SK-N-MC (cell line): ENCODE measurements at places on chromosomes 1 and 21.

DNA sequence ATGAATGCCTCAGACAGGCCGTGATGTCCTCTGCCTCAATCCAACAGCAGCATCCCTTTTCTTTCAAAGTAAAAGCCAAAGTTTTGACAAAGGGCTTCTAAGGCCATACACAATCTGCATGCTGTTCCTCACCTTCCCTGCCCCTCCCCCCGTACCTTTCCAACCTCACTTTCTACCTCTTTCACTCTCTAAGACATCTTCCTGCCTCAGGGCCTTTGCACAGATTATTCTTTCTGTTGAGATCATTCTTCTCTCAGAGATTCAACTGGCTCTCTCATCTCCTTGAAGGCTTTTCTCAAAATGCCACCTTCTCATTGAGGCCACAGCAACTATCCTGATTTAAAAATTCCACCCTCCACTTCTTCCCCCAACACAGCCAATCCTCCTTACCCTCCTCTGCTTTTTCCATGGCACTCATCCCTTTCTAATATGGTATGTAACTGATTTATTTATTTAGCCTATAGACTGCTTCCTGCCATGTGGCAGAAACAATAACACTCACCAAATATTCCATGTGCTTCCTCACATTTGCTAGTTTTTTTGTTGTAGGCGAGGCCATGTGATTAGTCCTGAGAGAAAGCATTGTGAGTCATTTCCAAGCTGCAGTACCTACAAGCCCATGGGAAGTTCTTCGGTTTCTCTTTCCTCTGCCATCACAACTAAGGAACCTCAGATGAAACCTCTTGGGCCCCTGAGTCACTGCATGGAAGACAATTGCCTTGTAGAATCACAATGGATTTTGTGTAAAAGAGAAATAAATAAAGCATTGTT lies 58.7 kb upstream of the GADD45A start:
- DNase-seq = no peak

- DNase-seq = no peak
Measured at GRCh38 chr1:210099921-210100320, 132.7 kb upstream of the SERTAD4 start.

DNA sequence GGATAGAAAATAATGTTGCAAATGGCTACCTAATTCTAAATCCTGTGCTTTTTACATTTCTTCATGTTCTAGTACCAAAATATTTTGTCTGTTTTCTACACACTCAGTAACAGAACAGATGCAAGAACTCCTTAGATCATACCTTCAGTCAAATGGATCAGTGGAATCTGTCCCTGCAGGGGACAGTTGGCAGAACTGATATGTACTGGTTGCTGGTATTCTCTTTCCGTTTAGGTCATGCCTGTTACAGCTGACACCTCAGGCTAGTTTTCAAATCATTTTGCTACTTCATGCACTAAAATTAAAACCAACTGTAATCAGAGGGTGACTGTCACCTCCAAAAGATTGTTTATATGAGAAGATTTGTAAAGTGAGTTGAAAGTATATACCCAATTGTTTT lies 109.2 kb downstream of the TNNI3K start:
- no peak for DNase-seq

- no peak for DNase-seq
Measured at GRCh38 chr1:99655376-99655775, 9.5 kb downstream of the PALMD start.

DNA sequence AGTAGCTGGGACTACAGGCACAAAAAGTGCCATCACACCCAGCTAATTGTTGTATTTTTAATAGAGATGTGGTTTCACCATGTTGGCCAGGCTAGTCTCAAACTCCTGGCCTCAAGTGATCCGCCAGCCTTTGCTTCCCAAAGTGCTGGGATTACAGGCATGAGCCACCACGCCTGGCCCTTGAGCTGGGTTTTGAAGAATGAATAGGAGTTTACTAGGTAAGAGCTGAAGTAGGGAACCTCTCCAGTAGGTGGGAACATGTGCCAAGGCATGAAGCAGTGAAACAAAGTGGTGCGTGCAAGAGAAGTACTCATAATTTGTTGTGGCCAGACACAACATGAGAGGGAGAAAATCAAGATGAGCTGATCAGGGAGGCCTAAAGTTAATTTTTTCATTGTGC lies 55.8 kb downstream of the MAST2 start:
- no peak for DNase-seq

GRCh38 chr1:117231748-117232373 lies 21.1 kb upstream of the VTCN1 start:
- no peak for DNase-seq

GRCh38 chr1:30904191-30904961 lies 4.2 kb downstream of the SDC3 start:
- no peak for DNase-seq

- DNase-seq = no peak
Measured at GRCh38 chr1:98991127-98992012, 13.3 kb downstream of the PLPPR5 start.

GRCh38 chr1:231040800-231041718 lies 1.0 kb upstream of the FAM89A start:
- DNase-seq = no peak

DNA sequence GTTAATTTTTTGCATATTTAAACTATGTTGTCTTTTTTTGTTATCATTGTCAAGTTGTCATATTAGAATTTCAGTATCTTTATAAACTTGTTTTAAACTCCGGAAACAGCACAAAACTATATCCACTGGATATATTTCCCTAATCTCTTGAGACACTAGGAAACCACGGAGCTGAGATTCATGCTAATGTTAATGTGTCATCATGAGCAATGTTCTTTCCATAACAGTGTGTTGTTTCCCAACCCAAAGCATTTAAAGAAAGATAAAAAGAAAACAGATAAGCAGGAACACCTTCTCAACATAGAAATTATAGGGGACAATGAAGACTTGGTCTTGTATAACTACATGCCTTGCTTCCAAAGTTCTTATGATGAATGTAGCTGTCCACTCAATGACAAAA lies 626.2 kb upstream of the TMPRSS15 start:
- no peak for DNase-seq

- no peak for DNase-seq
Measured at GRCh38 chr1:230065571-230065970, 1.5 kb upstream of the GALNT2 start.

DNA sequence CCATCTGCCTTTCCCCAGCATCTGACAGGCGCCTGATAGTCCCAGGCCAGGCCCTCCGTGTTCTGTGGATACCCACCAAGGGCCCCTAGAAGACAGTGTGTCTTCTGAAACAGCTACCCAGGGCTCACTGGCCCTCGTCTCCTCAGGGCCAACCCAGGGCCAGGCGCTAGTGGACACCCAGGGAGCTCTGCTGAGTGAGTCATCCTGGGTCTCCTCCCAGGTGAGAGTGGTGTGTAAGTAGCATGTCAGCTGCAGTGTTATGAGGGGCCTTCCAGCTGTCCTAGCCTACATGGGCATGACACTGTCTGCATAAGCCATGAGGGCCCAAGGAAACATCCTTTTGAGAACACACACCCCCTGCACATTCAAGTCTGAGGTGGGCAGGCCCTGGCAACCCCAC lies 36.7 kb downstream of the CHD5 start:
- DNase-seq = no peak
